Cortex of kidney (tissue), 1 donor: ENCODE measurements at places on chromosomes 5 and 9.

- DNase-seq: no peak
Measured at GRCh38 chr9:135765416-135765815, 63.4 kb downstream of the KCNT1 start.

DNA sequence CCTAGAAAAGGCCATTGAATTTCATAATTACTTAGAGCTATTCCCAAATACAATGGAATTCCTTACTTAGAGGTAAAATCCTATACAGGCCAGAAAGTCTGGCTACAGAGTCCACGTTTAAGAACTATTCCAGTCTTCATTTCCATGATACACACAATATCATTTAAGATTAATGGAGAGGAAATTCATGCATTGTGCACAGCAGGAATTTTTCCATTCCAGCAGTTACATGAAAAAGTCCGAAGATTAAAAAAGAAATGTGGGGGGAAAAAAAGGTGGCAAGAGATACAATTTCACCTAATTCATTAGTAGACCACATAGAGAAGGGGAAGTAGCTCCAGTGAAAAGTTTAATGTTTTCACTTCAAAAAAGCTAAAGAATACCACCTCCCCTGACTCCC lies 63.1 kb downstream of the CHD1 start:
- DNase-seq: no peak

DNA sequence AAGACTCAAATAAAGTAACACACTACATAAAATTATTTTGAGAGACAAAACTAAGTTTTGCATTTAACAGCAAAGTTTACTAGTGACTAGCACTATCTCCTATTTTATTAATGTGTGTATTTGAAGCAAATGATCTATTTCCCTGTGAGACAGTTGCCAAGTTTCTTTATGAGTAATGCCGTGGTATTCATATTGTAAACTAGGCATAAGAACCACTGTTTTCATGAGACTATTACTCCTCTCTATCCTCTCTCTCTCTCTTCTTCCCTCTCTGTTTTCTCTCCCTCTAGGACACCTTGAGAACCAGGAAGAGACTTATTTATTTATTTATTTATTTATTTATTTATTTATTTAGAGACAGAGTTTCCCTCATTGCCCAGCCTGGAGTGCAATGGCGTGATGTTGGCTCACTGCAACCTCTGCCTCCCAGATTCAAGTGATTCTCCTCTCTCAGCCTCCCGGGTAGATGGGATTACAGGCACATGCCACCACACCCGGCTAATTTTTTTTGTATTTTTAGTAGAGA lies 61.1 kb downstream of the MLANA start:
- DNase-seq: no peak

DNA sequence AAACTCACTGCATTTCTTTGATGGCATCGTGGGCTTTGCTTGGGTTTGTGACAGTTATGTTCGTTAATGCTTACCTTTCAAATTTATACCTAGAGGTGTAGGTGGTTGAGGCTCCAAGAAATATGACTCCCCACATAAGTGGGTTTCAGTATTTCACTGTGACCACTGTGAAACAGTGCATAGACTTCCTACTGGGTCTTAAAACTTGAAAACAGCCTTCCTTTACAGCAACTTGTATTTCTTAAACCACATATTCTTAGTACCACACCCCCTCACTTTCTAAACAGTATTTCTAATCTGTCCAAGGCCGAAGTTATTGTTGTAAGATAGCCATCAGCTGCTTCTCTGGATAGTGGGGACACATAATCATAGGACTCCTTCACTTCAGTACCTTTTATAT lies 48.3 kb downstream of the TMEFF1 start:
- DNase-seq: no peak

DNA sequence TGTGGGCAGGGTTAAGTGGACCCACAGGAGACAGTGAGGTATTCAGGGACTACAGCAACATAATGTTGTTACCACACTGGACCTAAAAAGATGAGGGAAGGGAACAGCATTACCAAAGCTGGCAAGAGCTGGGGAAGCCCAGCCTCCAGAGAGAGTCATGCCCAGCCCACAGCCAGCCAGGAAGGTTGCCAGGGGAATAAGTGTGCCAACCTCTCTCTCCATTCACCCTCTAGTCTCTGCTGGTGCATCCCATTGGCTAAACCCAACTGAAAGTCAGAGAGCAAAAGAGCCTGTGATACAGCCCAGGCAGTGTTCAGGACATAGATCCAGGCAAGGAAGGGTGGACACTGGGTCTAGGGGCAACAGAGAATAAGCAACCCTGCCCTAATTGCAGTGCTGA lies 35.8 kb upstream of the AFAP1L1 start:
- no peak for DNase-seq

- no peak for DNase-seq
Measured at GRCh38 chr9:113614843-113615648, 151.5 kb downstream of the RGS3 start.

DNA sequence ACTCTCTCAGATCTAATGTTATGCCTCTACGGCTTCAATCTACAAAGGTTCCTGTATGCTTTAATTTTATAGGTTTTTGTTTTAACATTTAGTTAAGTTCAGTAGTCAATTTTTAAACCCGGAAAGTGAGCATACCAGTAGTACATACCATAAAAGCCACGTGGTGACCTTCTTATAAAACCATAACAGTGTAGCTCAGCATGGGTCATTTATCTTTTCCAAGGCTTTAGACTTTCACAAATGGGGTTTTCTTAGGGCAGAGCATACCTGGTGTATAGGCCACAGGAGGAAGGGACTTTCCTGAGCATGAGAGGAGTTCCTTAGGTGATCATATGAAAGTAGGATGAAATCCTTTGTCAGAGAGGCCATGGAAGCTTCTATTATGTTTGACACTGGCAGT lies 23.2 kb downstream of the ECM2 start:
- DNase-seq: no peak

DNA sequence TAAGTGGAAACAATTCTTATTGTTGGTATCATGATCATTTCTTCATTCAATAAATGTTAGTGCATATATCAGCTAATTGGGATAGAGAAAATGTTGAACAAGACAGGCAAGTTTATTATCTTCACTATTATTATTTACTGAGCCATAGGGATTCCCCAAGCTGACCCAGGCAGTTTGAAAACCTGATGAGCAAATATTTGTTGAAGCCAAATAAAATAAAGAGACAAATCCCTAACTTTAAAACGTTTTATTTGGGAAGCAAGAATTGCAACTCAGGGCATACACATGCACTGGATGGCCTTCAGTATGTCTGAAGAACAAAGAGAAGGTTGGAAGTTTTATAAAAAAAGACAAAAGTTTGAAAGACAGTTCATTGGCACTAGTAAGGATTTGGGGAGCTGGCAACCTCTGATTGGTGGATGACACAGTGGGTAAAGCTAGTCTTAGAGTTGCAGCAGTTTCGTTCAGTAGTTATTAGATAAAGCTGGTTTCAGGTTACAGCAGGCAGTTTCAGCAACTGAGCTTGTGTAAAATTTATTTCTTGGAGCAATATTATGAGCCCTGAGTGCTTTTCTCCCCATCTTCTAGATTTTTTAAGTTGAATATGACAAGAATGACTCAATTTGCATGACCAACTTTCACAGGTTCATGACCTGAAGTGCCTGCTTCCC lies 44.7 kb upstream of the PRLR start:
- no peak for DNase-seq

DNA sequence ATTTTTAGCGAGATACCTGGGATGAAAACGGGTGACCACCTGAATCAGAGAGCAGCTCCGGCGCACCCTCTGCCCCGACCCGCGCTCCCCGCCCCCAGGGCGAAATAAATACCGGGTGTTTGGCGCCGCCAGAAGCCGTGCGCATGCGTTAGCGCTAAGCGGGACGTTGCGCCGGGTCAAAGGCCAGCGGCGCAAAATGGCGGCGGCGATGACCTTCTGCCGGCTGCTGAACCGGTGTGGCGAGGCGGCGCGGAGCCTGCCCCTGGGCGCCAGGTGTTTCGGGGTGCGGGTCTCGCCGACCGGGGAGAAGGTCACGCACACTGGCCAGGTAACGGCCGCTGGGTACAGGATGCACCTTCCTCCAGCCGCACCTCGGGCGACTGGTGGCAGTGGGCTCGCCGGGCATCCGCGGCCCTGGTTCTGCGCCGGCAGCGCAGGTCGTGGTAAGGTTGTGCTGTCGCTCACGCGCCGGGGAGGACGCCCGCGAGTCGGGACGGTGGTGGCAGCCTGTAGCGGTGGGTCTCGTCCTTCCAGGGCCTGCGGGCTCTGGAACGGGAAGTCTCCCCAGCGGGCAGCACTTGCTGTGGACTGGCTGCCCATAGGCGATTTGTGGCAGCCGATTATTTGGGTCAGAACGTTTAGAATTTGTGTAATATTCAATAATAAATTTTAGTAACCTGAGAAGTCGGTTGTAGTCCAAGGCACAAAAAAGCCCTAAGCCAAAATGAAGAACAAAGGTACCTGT lies at the start of gene NDUFS6:
NDUFS6 (plus strand) TSS at position 186 of the 745 bp plus-strand sequence; CDS start at position 197, 11 bp downstream.
- no peak for DNase-seq

- no peak for DNase-seq
Measured at GRCh38 chr9:1216532-1216931, 166.4 kb downstream of the DMRT2 start.

DNA sequence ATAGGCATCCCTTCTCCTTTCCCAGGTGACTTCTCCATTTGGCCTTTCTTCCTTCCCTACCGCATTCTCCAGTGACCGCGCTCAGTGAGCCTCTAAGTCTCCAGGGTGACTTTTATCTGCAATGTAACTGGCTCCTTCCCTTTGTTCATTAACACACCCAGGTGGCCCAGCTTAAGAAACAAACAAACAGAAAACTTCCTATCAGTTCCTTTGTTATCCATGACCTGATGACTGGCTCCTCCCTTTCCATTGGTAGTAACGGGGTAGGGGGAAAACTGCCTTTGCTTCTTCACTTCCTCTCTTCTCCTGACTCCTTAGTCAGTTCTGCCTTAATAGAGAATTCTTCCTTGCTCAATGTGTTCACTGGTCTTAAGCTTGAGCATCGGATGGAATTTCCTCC lies 7.0 kb upstream of the SH3GL2 start:
- no peak for DNase-seq

DNA sequence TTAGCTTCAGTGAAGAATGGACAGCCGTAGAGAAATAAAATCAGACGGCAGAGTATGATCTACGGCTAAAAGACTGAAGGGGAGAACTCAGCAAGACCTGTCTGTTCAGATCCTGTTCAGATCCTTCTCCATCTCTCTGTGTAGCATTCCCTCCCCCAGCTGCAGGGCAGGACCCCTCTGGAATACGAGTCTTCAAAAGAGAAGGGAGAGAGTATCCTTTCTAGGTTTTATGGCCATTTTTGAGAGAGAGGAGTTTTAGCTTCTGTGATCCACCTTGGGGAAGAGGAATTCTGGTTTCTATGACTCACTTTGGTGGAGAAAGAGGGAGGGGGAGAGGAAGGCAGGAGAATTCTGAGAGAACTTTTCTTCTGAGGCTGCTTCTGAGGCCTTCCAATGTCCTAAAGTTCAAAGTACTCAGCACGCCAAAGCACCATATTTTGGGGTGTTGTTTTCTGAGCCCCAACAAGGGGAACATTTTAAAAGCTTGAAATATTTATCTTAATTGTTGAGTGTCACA lies 194.4 kb upstream of the TLE4 start:
- no peak for DNase-seq

DNA sequence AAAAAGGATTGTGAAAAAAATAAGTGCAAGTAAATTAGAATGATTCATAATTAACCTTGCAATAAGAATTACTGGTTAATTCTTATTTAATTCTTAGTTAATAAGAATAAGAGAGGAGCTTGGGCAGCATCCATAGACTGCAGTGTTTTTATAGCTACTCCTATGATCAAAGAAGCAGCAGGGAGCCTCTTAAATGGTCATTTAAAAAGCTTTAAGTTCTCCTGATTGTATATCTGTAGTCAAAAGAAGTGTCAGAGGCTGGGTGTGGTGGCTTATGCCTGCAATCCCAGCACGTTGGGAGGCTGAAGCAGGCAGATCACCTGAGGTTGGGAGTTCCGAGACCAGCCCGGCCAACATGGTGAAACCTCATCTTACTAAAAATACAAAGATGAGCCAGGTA lies 14.4 kb downstream of the ACER2 start:
- DNase-seq: no peak

DNA sequence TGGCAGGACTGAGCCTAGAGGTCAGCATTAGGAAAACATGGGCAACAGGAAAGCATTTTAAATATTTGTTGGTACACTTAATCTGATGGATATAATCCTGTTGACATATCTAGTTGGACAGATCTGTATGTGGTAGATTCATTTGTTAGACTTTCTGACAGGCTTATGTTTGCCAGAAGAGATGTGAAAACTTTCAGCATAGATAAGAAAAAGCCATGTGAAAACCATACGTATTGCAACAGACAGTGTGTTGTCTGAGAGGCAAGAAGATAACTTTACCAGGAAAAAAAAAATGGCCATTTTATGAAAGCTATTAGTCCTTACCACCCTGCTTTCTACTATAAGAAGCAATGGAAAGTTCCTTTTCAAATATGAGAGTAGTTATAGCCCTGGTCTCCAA lies 1902.2 kb upstream of the C9orf72 start:
- no peak for DNase-seq

DNA sequence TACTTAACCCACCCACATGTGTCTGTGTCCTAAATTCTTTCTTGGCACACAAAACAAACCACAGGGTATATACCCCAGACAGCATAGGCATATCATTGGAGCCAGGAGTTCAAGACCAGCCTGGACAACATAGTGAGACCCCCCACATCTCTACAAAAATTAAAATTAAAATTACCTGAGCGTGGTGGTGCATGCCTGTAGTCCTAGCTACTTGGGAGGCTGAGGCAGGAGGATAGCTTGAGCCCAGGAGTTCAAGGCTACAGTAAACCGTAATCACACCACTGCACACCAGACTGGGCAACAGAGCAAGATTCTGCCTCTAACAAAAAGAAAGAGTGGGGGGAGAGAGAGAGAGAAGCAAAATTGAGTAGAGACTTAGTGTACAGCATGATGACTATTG lies 4.6 kb upstream of the AGTPBP1 start:
- no peak for DNase-seq

- no peak for DNase-seq
Measured at GRCh38 chr5:114449860-114450421, 88.1 kb downstream of the KCNN2 start.

GRCh38 chr9:18492612-18493011 lies 18.7 kb downstream of the ADAMTSL1 start:
- no peak for DNase-seq

DNA sequence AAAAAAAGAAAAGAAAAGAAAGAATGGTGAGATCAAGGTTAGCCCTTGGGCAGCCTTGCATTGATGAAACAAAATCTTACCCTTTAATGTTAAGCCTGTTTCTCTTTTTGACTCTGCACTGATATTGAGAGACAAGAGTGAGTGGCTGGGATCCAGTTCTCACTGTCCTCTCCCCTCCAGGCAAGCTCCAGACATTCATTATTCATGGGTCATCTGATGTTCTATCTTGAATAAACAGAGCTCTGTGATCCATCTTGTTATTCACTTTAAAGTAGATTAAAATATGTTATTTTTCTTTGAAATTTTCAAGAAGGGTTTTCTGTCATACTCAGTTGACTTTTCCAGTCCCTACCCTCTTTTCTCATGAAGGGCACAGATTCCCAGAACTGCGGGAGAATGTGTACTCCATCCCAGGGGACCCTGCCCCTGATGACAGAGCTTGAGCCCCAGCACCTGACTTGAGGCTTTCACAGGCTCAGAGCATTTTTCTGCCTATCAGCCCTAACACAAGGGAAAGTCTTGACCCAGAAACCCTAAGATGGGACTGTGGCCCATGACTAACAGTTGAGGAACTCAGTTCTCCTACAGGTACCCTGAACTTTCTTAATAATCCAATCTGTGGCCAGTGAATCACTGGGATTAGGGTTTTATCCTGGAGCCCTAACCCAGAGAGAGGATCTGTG lies 24.1 kb downstream of the ACTL7B start:
- DNase-seq: no peak

GRCh38 chr5:14665101-14665822 lies 744 bp downstream of the OTULIN start:
- no peak for DNase-seq
